Activated CD8-positive, alpha-beta memory T cell treated with anti-CD3 and anti-CD28 coated beads, Interleukin-2, amount 10 ng/mL, durations not matched to agents 7 days and 5 days (primary cell): ENCODE measurements at places on chromosomes 6 and 20. TPM values are rescaled to one million over a fixed set of nuclear protein-coding genes. Genes with fewer than 3 reads are reported as not detected.

DNA sequence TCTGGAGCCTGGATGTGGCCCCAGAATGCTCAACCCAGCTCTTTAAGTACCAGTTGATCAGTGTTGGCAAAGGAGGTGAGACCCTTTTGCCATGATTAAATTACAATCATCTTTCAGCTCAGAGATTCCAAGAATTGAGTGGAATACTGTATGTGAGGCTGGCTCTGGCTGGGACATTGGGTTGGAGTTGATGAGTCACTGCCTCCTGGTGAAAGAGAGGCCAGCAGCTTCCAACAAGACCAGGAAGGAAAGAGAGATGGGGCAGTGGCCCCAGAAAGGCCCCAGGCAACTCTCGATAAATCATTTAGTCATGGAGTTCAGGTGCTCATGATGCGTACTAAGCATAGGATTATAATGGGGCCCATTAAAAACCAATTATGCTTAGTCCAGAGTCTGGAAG lies 2.1 kb downstream of the TGM6 start:
- DNase-seq = no peak
- H3K27me3 ChIP-seq = peaks cover 3% of the 10 kb centered on the region
- H3K27ac ChIP-seq = no peak overlapping the region
- H3K36me3 ChIP-seq = no peaks in the 10 kb centered on the region
- H3K4me3 ChIP-seq = no peak overlapping the region

- H3K27ac ChIP-seq = no peak overlapping the region
- no peaks in the 10 kb centered on the region for H3K36me3 ChIP-seq
- H3K4me1 ChIP-seq = peaks cover 10% of the 10 kb centered on the region
- H3K4me3 ChIP-seq = no peak overlapping the region
- no peak for DNase-seq
Observed at GRCh38 chr6:127566651-127567050, 10.3 kb upstream of the C6orf58 start.

- peaks cover 1% of the 10 kb centered on the region for H3K4me1 ChIP-seq
- no peaks in the 10 kb centered on the region for H3K27me3 ChIP-seq
- H3K4me3 ChIP-seq = no peak overlapping the region
- DNase-seq = no peak
Observed at GRCh38 chr20:49877386-49877921, 37.9 kb downstream of the SPATA2 start.

DNA sequence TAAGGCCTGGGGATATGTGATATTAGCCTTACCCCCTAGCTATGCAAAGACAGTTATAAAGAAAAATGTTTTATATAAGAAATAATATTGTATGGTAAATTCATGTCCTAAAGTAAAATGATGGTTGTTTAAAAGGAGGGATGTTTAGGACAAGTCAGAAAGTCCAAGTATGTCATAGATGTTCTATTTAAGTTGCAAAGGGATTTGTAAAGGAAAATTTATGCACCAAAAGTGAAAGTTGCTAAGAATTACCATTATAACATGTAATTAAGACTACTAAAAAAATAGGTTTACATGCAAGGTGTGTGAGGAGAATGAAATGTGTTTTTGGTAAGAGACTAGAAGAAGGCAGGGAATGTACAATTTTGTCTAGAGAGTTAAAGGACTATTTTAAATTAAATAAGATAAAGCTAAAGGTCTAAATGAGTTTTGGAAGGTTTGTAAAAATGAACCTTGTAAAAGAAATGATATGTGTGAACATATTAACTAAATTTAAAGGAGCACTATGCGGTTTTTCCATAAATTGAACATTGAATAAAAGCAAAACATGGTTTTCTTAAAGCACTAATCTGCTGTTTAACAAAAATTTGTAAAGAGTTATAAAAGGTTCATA lies 22.7 kb upstream of the GOPC start:
- peaks cover 4% of the 10 kb centered on the region for H3K36me3 ChIP-seq
- no peak for DNase-seq
- no peaks in the 10 kb centered on the region for H3K27me3 ChIP-seq
- no peak overlapping the region for H3K4me3 ChIP-seq
- H3K27ac ChIP-seq = no peak overlapping the region

- no peak overlapping the region for H3K4me3 ChIP-seq
- H3K27ac ChIP-seq = no peak overlapping the region
- H3K27me3 ChIP-seq = no peaks in the 10 kb centered on the region
- DNase-seq = no peak
Observed at GRCh38 chr6:146077992-146078391, 49.1 kb downstream of the GRM1 start.

DNA sequence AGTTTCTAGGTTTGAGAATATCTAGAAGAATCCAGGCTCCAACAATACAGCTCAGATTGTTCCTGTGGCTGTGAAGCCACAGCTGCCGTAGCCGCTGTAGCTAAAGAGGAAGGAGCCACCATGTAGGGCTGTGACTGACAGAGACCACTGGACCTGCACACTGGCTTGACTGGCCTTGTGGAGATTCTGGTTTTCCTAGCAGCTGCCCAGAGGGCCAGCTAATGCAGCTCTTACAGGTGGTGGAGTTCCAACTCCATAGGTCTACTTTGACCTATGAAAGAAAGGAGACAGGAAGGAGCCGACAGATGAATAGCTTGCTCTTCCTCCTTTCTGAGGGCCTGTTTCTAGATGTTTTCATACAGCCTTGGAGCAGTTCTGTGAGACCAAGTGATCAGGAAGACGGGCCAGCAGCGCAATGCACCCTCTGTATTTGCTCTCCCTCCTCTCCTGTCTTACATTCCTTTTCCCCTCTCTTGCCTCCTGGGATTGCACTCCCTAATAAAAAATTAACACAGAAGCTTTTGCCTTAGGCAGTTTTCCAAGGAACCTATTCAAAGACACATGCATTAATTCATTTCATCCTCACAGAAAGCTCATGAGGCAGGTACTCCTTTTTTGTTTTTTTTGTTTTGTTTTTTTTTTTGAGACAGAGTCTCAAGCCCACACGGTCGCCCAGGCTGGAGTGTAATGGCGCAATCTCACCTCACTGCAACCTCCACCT lies 51.8 kb upstream of the MYB start:
- peaks cover 19% of the 10 kb centered on the region for H3K36me3 ChIP-seq
- no peak overlapping the region for H3K4me3 ChIP-seq
- peaks cover 51% of the 10 kb centered on the region for H3K4me1 ChIP-seq
- peak overlapping the region; percentile 99 for H3K27ac ChIP-seq
- no peaks in the 10 kb centered on the region for H3K27me3 ChIP-seq

Gene OTOR
- total RNA-seq = not detected

Gene MYLIP
- 9.1 TPM for total RNA-seq

- no peak overlapping the region for H3K27ac ChIP-seq
- H3K4me1 ChIP-seq = no peaks in the 10 kb centered on the region
- no peaks in the 10 kb centered on the region for H3K36me3 ChIP-seq
- no peak overlapping the region for H3K4me3 ChIP-seq
- H3K27me3 ChIP-seq = no peaks in the 10 kb centered on the region
- DNase-seq = no peak
Observed at GRCh38 chr6:50120300-50120699, 70.6 kb upstream of the DEFB112 start.

GRCh38 chr6:4636881-4637224 lies 139.4 kb upstream of the CDYL start:
- peaks cover 20% of the 10 kb centered on the region for H3K4me1 ChIP-seq
- H3K27me3 ChIP-seq = peaks cover 22% of the 10 kb centered on the region
- no peak overlapping the region for H3K4me3 ChIP-seq
- H3K27ac ChIP-seq = no peak overlapping the region
- H3K36me3 ChIP-seq = peaks cover 4% of the 10 kb centered on the region
- no peak for DNase-seq

Gene C20orf202
- total RNA-seq = not detected

DNA sequence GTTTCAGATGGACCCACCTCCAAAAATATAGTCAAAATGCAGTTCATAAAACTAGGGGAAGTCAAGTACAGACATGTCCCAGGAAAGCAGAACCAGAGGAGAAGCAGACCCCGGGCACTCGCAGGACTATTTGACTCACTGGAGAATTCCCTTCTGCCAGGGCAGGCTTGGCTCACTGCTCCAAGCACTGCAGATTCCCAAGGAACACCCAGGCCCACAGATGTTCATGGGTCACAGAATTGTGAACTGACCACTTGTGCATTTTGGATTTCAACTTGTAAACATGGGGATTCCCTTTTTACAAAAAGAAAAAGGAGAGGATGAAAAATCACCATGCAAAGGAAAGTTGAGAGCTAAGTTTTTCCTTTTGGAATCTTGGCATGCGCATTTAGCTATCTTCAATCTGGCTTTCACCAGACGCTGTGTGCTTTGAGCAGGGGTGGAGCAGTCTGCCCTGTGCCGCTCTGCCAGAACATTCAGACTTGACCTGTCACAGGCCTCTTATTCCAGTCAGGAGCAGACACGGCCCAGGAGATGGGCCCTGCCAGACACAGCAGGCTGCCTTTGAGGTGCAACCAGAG lies 237.5 kb upstream of the TAB2 start:
- H3K36me3 ChIP-seq = peaks cover 19% of the 10 kb centered on the region
- peaks cover 85% of the 10 kb centered on the region for H3K4me1 ChIP-seq
- no peak for DNase-seq

DNA sequence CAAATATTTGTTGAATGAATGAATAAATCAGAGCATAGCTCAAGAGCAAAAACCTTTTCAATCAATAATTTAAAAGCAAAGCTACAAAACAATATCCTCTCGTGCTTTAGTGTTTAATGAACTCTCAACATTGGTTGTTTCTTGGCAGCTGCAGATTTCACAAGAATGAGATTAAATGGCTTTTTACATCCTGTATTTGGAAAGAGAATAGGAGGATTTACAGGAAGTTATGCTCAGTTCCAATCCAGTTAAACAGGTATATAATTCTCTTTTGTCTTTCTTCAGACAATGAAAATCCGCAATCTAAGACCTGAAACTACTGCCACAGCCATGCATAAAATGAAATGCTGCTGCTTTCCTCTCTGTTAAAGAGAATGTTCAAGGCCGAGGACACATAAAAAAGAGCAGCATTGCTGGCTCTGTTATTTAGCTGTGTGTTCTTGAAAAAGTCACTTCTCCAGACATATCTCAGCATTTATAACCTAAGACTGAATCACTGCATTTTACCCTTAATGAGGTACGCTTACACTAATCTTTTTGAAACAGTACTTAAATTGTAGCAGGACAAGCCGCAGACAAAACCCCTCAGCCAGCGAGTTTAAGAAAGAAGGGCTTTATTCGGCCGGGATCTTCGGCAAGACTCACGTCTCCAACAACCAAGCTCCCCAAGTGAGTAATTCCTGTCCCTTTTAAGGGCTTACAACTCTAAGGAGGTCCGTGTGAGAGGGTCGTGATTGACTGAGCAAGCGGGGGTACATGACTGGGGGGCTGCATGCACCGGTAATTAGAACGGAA lies 3.6 kb downstream of the C6orf52 start:
- peaks cover 18% of the 10 kb centered on the region for H3K4me1 ChIP-seq
- H3K4me3 ChIP-seq = no peak overlapping the region
- H3K27me3 ChIP-seq = peaks cover 5% of the 10 kb centered on the region
- H3K36me3 ChIP-seq = peaks cover 5% of the 10 kb centered on the region
- DNase-seq = no peak

GRCh38 chr6:168364793-168365421 lies 45.3 kb upstream of the DACT2 start:
- H3K36me3 ChIP-seq = no peaks in the 10 kb centered on the region
- peaks cover 7% of the 10 kb centered on the region for H3K27me3 ChIP-seq
- no peak overlapping the region for H3K27ac ChIP-seq
- H3K4me1 ChIP-seq = peaks cover 4% of the 10 kb centered on the region
- DNase-seq = no peak
- H3K4me3 ChIP-seq = no peak overlapping the region

DNA sequence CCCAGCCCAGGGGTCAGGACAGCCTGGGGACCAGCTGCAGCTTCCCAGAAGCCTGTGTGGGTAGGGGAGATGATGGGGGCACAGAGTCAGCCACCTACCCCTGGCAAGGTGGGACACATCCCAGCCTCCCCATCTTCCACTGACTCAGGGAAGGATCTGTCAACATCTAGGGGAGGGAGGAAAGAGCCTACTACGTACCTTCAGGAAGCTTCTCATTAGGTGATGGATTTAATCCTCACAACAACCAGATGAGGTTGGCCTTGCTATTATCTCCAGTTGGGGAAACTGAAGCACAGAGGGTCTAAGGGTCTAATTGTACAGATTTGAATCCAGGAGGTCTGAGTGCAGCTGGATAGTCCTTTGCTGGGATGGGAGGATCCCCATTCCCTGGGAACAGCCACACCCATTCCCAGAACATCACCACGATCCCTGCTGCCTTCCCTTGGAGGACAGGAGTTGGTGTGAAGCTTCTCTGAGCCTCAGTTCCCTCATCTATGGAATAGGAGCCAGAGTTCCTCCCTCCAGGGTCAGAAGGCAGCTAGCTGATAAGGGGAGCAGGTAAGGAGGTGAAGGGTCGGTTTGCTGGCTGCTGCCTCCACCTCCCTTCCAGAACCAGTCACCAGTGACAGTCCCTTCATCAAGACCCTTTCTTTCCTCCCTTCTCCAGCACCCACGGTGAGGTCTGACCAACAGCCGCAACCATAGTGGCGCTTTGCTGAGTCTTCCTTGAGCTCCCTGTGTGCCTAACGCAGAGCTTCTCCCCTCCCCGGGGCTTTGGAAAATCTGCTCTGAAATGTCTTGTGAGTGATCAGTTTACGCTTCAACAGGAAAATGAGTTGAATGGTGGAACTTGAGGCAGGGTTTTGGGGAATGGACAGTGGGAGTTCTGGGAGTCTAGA lies 56.8 kb downstream of the CEBPB start:
- no peak overlapping the region for H3K4me3 ChIP-seq
- H3K36me3 ChIP-seq = no peaks in the 10 kb centered on the region
- peaks cover 5% of the 10 kb centered on the region for H3K4me1 ChIP-seq

Gene TRIM10
- total RNA-seq = not detected

DNA sequence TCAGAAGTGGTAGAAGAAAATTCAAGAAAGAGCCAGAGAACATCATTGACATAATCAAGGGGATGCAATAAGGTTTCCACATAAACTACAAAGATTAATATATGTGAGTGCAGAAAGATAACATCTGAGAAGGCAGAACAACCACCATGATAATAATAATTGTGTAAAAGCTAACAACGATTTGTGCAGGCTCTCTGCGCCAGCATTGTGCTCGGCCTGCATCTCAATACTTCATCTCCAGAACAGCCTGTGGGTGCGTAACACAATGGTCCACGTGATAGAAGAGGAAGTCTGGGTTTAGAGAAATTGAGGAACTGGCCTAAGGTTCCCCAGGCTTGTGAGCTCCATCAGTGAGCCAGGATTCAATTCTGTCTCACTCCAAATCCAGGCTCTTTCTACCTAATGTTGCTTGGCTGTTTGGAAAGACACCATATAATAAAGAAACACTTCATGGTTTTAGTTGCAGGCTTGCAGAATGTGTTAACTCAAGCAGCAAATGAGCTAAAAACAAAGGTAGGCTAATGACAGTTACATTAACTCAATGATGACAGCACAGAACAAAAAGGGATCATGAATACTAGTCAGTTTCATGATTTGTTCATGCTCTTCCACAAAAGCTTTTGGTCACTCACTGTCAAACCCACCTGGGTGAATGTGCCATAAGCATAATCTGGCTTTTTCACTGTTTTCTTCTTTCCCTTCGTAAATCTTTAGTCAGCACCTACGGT lies 71.2 kb downstream of the LY86 start:
- DNase-seq = no peak
- no peaks in the 10 kb centered on the region for H3K27me3 ChIP-seq
- peak overlapping the region; percentile 16 for H3K4me3 ChIP-seq
- peak overlapping the region; percentile 98 for H3K27ac ChIP-seq
- peaks cover 18% of the 10 kb centered on the region for H3K36me3 ChIP-seq

Gene RSPO3
- total RNA-seq = not detected
